Colonic mucosa (tissue), 4 donors: ENCODE measurements at places on chromosomes 5 and 9. TPM values are rescaled to one million over a fixed set of nuclear protein-coding genes. Genes with fewer than 3 reads are reported as not detected.

The PSD2 gene
- 0.11 TPM for total RNA-seq

The BTNL8 gene
- 51.6 TPM for total RNA-seq

The NPDC1 gene
- total RNA-seq = 149 TPM

The LPAR1 gene
- 20.2 TPM for total RNA-seq

The TLE1 gene
- total RNA-seq = 54.8 TPM

The CDO1 gene
- 0.58 TPM for total RNA-seq

The PAXX gene
- 29.9 TPM for total RNA-seq

The TTC16 gene
- 0.05 TPM for total RNA-seq

The IL4 gene
- not detected for total RNA-seq

The CD180 gene
- 0.30 TPM for total RNA-seq

The PTPN3 gene
- total RNA-seq = 26.7 TPM

The TAF11L10 gene
- total RNA-seq = not detected

- no peak for DNase-seq
These were observed 249.7 kb upstream of the DAB2 start for GRCh38 chr5:39674209-39675082.

DNA sequence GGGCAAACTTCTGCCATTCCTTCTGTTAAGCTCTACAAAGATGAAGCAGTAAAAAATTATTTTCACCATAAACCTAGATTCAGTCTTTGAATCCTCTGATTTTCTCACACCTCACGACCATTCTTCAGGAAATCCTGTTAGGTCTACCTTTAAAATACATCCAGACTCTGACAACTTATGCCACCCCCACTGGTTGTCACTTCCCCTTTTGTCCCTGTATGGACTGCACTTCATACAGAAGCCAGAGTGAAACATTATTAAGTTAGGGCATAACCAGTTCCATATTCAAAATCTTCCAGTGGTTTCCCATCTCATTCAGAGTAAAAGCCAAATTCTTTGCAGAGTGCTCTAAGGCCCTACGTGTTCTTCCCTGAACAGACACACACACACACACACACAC, 499.8 kb downstream of the RASEF start:
- DNase-seq = no peak

DNA sequence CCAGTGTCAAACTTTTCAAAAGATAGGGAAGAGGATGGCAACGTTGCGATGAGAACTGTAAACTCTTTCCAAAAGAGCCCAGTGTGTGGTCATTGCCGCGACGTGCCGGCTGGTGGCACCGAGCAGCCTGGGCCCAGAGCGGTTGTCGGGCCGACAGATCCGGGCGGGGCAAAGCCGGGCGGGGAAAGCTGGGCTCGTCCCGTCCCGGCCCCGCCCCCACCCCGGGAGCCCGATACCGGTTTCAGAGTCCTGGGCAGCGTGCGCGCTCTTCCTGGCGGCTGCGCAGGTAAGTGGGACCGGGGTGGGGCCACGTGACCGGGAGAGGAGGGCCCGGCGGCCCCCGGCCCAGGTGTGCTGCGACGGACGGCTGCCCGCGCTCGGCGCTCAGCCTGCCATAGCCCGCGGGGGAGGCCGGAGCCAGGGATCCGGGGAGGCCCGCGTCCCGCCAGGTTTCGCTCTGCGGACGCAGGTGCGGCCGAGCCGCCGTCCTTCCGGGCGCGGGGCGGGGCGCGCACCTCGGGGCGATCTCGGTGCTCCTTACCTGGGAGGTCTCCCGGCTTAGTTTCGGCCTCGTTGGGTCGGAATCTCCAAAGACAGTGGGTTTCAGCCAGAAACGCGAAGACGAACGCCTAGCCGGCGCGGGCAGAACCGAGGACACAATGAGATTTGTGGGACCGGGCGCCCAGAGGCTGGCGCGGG, at the start of gene MARVELD2:
Gene MARVELD2, plus strand, starts transcription at position 232 of the 699 bp plus-strand sequence. CDS start 4,270 bp downstream, outside the sequence.
- DNase-seq = peak; percentile 94

DNA sequence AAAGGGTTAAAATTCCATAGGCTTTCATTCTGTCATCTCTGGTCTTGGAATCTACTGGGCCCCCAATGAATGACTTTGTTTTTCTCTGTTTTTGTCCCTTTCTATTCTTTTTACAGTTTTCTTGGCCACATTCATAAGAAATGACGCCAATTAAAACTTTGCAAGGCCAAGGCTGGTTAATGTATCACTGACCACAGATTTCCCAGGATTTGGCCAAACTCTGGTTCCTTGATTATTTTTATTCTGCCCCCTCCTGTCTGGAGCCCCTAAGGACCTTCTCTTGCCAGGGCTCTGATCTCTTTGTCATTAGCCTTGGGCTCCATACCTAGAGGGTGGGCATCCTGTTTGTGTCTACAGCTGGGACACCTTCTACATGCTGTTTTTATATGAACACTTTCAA, 388.9 kb upstream of the PAPPA start:
- DNase-seq = no peak

GRCh38 chr5:62124266-62124665, 181.7 kb upstream of the KIF2A start:
- DNase-seq = no peak

- no peak for DNase-seq
These were observed 615.6 kb upstream of the GRIN3A start for GRCh38 chr9:102354041-102354440.

DNA sequence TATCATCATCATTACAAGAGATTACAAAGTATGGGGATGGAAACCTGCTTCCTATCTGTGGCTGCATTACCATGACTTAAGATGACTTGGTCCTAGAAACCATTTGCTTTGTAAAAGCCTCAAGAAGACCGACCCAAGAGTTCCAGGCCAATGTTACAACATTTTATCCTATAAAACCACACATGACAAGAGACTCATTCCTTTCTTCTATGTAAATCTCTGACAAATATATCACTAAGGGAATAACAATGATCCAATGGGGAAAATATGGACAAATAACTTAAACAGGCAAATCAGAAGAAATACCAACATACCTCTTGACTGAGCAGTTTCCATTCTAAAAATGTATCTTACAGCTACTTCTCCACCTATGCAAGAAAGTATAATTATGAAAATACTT, 44.3 kb upstream of the VPS13A start:
- DNase-seq = no peak

GRCh38 chr5:173872957-173873305, 15.2 kb upstream of the CPEB4 start:
- no peak for DNase-seq

- DNase-seq = no peak
These were observed 5.0 kb downstream of the CHSY3 start for GRCh38 chr5:129909225-129909624.

GRCh38 chr5:39057734-39058133, 16.5 kb downstream of the RICTOR start:
- DNase-seq = no peak

- DNase-seq = no peak
These were observed 1654.2 kb upstream of the WWC1 start for GRCh38 chr5:166637295-166637694.

- no peak for DNase-seq
These were observed 330.7 kb downstream of the ADGRV1 start for GRCh38 chr5:90889325-90889600.
